ENCODE measurements at places on chromosomes 2 and 18.

DNA sequence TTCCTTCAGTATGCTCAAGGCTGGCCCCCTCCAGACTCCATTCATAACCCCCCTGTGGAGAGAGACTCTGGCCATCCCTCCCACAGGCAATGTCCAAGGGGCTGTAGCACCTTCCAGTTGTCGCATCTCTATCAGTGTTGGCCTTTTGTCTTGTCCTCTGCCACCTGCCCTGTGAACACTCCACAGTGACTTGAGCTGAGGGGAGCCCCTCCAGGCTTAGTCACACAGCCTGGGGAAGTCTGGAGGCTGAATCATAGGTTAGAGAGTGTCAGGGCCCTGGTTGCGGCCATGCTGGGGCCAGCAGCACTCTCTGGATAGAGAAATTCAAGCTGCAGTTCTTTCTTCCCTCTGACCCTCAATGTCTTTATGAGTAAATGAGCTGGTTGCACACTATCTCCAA, 64.7 kb downstream of the GYPC start:
- no peak for DNase-seq

GRCh38 chr2:198146346-198146940, 342.1 kb downstream of the PLCL1 start:
- no peak for DNase-seq

DNA sequence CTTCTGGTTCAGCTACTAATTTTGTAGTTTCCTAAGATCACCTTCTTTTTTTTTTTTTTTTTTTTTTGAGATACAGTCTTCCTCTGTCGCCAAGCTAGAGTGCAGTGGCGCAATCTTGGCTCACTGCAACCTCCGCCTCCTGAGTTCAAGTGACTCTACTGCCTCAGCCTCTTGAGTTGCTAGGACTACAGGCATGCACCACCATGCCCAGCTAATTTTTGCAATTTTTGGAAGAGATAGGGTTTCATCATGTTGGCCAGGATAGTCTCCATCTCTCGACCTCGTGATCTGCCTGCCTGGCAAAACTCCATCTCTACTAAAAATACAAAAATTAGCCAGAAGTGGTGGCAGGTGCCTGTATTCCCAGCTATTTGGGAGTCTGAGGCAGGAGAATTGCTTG, 301.5 kb upstream of the TFPI start:
- DNase-seq, result no peak

DNA sequence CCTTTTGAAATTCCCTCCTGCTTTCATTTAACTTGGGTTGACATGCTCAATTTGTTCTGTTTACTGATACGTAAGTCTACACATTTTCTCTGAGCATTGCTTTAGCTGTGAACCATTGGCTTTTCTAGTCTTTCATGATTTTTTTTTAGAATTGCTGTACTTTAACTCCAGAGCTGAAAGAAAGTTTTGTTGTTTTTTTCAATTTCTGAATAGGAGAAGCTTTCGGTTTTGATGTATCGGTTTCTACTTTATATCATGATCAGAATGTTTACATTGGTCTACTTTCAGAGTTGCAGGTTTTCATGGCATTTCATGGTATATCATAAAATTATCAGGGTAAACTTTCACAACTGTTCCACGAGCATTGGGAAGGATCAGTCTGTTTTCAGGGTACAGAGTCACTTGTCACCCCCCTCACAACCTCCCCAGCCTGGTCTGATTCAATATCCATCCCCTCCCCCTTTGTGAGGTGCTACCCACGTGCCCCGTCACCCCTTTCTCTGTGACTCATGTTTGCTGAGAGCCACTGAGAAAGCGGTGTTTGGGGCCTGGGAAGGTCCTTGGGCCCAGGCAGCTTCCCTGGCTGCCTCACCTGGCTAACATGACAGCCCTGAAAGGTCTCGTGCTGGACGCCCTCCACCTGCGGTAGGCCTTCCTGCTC, 7.0 kb downstream of the ASTL start:
- no peak for DNase-seq

DNA sequence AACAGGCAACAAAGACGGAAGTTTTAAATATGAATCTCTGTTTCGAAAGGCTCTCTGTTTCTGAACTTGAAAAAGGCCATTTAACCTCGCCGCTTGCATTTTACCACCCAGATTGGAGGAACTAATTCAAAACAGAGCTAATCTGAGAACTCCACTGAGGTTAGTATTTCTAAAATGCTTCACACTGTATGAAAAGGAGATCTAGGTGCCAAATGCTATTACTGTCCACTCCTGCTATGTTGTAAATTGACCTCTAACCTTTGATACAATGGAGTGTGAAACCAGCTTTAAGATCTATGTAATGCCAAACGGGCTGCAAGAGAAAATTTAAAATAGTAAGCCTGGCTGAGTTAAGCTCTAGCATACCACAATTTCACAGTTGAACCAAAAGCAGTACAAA, 364.5 kb downstream of the IRS1 start:
- DNase-seq, result no peak

DNA sequence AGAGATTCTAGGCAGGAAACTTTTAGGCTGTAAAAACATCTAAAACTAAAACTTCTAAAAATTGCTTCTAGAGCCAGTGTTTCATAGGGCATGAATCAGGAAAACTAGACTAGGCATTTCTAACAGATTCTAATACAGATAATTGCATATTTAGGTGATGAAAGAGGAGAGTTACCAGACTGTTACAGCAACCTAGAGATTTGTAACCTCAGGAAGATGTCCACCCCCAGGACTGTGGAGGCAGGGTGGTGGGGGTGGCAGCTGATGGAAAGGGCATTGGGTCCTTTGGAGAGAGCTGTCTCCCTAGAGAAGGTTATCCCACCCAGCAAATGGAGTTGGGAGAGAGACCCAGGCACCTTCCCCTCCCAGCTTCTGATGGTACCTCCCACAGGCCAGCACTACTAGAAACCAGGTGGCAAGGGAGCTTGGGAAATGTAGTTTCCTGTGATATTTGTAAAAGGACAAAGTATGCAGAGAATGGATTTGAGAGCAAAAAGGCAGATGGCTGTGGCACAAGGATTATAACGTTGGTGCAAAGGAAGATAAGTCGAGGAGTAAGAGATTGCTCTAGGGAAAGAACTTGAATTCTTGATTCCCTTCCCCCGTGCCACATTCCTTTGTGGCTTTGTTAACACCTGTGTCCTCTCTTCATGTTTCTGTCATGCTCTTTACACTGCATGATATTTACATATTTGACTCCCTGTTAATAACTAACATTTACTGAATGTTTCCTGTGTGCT, 75.6 kb upstream of the MGAT5 start:
- DNase-seq, result no peak

DNA sequence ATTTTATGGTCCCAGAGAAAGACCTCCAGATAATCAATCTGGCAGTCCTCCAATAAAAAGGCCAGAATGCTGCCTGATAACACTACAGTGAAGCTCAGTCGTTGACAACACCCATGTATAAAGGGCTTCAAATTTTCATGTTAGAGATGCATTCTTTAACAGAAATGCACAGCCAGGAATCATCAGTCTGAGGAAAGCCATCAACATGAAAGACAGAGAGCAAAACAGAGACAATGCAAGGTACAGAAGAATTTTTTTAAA, 13.8 kb downstream of the BABAM2 start:
- DNase-seq, result no peak

DNA sequence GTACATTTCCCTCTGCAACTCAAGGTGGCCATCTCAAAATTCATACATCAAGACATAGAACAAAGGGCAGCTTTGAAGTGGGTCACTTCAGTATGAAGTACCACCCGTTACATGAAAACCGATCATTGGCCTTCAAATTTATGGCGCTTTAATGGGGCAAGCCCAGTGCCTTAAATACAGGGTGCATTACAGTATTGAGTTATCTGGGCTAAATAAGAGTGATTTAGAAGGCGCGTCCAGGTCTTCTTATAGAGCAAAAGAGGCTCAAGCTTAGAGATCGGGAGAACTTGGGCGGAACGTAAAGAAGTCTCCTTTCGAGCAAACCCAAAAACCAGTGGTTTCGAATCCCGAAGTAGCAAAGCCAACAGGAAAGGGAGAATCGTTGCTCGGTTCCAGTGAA, 7.1 kb downstream of the HOXD3 start:
- no peak for DNase-seq

DNA sequence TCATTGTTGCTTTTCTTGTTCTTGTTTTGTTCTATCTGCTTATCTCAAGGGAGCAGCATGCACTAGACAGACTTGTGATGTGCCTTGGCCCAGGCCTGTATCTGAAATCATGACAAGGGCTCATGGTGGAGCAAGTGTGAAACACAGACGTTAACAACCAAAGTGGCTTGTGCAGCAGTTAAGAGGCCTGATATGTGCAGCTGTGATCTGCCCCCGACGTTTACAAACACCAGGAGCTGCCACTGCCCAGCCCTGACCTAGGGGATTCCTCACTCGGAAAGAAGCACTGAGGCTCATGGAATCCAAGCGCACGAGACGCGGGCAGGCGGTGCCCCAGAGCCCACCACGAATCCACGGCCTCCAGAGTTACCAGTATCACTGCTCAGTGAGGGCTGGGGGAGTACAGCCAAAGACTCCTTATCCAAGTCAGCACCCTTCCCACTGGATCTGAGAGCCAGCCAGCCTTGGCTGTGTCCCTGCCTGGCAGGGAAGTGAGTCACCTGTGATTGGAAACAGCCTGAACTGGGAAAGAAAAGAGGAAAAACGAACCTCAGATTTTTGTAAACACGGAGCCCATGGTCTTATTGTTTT, 62.3 kb upstream of the SNTG2 start:
- no peak for DNase-seq

DNA sequence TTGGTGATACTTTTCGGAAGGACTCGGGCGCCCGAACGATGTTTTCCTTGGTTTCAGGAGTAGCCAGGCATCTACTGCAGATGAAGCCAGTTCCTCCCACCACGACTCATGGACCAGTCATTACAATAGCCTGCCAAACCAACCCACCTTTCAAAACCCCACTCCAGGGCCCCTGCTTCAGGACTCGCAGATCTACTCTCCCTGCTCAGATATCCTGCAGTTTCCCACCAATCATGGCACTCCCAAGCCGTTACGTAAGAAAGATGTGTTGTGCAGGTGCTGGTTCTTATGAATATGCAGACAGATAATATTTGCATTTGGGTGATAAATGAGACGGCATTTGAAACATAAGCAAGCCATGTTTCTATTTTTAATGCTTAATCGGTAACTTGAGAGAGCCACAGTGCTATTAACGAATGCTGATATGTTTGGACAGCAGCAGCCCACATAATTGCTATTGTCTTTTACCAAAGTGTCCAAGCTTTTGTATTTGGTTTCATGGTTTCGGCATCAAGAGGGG, 3.5 kb upstream of the CYS1 start:
- no peak for DNase-seq

DNA sequence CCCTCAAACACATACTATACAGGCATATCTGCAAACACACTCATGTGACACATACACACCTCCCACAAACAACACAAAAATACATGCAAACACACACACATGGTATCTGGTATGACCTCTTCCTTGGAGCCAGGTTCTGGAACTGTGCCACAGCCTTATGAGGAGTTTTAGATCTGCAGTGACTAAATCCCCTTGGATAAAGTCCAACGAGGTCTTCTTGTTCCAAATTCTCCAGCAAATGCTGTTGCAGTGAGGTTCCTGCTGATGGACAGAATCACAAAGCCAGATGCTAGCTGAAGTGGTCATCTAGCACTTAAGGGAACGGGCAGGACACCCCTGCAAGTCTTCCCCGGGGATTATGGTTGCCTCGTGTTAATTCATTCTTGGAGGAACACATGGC, 54.5 kb upstream of the DAPL1 start:
- DNase-seq, result no peak

- DNase-seq, result no peak
Observed at GRCh38 chr18:58276789-58277739, 233.0 kb downstream of the NEDD4L start.

DNA sequence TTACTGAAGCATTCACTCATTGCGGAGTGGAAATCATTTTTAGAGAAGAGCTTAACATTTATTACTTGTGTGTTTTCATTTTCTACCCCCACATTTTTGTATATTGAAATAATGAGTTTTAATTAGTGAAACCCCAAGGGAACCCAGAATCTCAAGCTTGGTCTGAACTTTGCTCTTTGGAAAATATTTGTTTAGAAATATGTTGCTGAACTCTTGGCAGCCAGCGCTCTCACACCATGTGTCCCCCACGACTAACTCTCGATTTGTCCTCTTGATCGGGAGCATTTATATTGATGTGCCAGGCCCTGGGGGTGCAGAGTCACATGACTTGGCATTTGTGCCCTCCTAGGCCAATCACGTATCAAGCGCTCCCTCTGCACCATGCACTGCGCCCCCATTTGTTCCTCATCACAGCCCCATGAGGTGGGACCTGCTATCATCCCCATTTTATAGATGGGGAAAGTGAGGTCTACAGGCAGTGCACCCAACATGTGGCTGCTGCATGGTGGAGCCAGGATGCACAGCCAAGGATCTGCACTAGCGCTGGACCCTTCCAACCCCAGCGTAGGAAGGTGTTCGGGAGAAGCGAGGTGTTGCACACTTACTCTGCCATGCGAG, 149.7 kb downstream of the NCK2 start:
- no peak for DNase-seq

GRCh38 chr2:69645031-69645431, 1.5 kb upstream of the AAK1 start:
- no peak for DNase-seq

DNA sequence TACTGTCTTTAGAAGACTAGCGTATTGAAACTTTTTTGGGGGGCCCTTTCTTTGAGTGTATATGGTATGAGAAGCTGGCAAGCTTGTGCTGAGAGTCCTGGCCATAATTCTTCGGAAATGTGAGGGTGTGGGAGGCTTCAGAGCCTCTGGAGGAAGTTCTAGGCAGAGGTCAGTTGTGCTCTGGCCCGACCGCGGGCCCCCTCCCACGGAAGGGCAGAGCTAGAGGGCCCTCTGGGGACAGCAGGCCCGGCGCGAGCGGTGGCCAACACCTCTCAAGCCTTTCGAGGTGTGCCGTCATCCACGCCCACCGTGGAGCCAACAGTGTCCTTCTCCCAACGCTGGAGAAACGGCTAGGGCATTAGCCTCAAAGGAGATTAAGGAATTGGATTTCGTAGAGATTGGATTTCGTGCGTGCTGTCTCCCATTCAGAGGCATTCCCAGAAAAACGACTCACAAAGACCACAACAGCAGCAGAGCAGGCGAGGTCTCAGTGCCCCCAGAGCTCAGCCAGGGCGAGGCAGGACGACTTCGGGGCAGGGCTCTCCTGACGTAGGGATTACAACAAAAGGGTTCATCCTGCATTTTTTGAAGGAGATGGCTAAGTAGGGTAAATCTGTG, 2.2 kb upstream of the MTCL1 start:
- no peak for DNase-seq

DNA sequence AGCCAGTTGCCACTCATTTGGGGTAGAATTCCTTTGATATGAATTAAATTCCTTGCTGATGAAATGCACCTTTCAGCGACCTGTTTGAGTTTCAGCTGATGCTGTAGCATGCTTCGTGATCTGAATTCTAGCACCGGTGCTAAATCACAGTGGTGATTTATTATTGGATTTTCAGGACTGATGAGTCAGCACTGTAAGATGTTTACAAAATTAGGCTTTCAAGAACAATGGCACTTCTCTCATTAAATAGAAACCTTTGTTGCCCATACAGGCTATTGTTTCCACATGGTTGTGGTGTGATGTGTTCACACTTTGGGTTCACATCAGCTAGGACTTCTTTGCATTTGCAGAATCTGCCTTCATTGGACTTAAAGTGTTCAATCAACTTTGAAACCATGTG, 687.7 kb downstream of the ARHGAP15 start:
- DNase-seq, result no peak

All from activated CD4-positive, alpha-beta T cell treated with anti-CD3 and anti-CD28 coated beads for 24 hours (primary cell).